T follicular helper cell (primary cell): ENCODE measurements at places on chromosomes 5 and 9.

DNA sequence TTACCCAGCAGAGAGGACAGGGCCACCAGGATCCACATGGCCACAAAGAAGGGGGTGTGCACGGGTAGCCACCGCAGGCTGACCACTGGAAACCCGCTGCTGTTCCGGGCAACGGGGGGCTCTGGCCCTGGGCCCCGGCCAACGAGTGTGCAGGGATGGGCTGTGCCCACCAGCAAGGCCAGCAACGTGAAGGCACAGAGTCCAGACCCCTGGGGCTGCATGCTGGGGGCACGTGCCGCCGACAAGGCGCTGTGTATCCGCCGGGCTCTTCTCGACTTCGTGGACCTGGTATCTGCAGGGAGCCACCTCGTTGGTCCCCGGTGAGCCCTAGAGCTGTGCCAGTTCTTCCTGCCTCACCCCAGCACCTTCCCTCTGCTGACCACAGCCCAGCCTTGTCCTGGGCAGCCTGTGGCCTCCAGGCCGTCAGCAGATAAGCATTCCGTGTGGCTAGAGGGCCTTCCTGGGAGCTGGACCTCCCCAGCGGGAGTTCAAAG lies 42.2 kb upstream of the CEP72 start:
- DNase-seq: no peak

GRCh38 chr5:93503598-93504067 lies 77.4 kb downstream of the NR2F1-AS1 start:
- no peak for DNase-seq

DNA sequence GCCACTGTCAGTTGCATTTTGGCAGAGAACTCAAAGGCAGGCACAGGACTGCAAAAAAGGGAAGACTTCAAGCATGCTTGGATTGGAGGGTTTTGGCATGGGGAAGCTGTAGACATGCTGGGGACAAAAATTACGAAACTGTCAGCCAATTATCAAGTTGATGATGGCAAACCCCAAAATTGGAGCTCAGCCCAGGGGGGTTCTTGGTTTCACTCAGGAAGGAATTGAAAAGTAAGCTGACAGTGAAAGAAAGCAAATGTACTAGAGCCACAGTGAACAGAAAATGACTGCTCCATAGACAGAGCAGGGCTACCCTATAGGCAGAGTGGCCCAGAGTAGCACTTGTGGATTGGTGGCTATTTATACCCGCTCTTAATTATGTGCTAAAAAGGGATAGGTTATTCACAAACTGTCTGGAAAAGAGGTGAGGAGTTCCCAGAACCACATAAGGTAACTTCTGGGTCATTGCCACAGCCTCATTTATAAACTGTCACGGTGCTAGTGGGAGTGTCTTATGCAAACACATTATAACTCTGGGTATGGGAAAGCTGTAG lies 14.6 kb upstream of the CFAP95 start:
- no peak for DNase-seq

DNA sequence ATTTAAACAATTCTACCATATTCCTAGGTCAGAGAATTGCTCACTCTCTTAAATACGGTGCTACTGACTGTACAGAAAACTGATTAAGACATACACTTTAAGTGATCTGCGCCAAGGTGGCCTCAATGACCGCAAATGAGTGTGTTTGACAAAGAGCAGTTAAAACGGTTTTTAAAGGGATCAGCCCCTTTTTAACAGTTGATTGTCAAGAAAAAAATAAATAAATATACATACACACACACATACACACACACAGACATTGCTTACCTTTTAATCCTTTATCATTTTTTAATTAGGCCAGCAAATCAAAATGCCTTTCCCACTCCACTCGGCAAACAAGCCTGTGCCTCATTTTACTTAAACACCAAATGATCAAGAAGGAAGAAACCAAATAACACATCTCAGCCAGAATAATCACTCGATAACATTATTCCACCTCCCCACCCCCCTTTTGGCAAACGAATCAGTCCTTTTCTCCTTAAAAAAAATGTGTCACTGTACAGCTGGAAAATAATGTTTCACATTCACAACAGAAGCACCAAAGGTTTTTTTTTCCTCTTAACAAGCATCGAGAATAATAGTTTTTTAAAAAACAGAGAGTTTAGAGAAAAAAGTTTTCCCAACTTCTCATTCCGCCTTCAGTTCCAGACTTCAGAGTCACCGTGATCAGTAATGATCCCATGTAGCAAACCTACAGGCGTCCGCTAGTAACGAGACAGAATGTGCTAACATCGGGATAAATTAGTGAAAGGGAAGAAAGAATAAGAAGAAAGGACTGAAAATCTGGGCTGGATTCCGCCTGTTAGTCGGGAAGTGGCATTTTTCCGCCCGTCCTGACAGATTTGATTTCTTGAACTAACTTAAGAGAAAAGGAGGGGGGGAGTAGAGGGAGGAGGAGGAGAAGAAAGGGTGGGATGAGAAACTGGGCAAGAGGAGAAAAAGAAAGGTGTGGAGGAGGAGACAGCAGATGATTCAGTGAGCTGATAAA lies at the start of gene ZNF608:
Gene ZNF608, minus strand, starts transcription at position 712 of the 988 bp plus-strand sequence. CDS start 1,650 bp downstream, outside the sequence.
- DNase-seq: no peak

- no peak for DNase-seq
Observed at GRCh38 chr9:89791754-89792153, 186.9 kb downstream of the GADD45G start.
